Vagina (tissue), 2 donors: ENCODE measurements at places on chromosomes 16 and 17. TPM values are rescaled to one million over a fixed set of nuclear protein-coding genes. Genes with fewer than 3 reads are reported as not detected.

GRCh38 chr17:7383371-7383741 is 2.5 kb downstream of the TNK1 start:
- no peak for DNase-seq

Gene C17orf78
- total RNA-seq, result not detected

Gene MAP2K6
- 10.3 TPM for total RNA-seq

Gene JMJD6
- 28.0 TPM for total RNA-seq

DNA sequence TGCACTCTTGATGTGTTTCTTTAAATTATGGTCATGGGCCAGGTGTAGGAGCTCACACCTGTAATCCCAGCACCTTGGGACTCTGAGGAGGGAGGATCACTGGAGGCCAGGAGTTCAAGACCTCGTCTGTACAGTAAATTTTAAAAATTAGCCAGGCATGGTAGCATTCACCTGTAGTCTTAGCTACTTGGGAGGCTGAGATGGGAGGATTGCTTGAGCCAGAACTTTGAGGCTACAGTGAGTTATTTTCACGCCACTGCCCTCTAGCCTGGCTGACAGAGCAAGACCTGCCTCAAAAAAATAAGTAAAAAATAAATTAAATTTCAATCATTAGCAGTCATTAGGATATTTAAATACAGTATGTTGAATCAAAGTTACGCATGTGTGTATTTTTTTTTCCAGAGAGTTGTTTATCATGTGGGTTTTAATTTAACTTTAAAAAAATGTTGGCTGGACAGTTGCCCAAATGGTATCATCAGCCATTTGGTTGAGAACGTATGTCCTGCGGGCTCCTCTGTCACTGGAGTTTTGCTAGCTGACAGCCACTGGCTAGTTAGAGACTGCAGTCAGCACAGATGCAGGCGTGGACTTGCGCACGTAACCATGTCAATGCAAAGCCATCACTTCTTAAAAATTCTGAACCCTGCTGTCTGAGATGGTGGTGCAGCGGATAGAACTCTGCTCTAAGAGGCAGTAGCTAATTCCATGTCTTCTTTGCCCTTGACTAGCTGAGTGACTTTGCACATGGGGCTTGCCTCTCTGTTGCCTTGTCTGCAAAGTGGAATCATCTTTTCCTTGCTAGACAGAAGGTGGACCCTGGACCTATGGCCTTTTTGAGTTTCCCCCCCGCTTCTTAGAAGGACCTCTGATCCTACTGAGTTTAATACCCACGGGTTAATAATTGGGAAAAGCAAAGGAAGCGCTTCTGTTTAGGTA is 40.0 kb downstream of the MAPT start:
- no peak for DNase-seq

- no peak for DNase-seq
Measured at GRCh38 chr17:2398655-2399571, 1.9 kb downstream of the MNT start.

DNA sequence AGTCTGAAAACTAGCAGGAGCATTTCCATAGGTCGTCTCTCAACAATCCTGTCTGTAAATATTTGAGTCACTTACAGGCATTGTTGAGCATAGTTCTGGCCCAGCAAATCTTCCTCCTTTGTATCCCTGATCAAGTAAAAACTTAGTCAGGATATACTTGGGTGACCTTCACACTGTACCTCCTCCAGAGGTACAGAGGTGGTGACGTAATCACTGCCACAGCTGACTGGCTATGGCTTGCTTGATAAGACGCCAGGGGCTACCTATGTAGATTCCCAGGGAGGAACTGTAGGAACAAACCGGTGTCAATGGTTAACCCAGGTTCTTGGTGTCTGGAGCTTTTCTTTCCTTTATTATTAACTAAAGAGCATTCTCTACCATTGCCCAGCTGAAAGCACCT is at the start of gene KCNJ16:
TSS of gene KCNJ16 (plus strand) at position 270 of the 400 bp plus-strand sequence. CDS start 56,863 bp downstream, outside the sequence.
- no peak for DNase-seq

GRCh38 chr17:70314506-70314905 is 145.2 kb downstream of the KCNJ2 start:
- no peak for DNase-seq

- no peak for DNase-seq
Measured at GRCh38 chr16:9874219-9874618, 308.0 kb downstream of the GRIN2A start.

Gene ABCA8
- total RNA-seq, result 75.9 TPM

Gene CACNG1
- not detected for total RNA-seq

GRCh38 chr17:44601539-44601938 is 44.3 kb downstream of the FZD2 start:
- no peak for DNase-seq

DNA sequence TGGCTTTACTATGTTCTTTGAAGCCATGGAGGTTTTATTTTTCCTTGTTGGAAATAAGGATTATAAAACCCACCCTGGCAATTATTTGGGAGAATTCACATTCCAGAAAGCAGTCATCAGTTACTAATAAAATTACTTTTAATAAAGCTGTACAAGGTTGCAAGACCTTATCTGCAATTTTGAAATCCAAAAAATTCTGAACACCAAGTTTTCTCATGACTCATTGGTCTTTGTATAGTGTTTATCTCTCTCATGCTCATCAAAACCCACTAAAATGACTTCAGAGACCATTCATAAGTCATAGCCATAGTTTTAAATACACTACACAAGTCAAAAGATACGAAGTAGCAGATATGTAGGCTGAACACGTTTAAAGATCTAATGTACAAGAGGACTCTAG is 6.0 kb upstream of the KRT38 start:
- no peak for DNase-seq
